GM23338 (cell line): ENCODE measurements at places on chromosomes 5 and 9. TPM values are rescaled to one million over a fixed set of nuclear protein-coding genes. Genes with fewer than 3 reads are reported as not detected.

The ANKRD18A gene
- total RNA-seq: 2.4 and 2.7 TPM in 2 replicates

GRCh38 chr5:76715736-76716455 lies at the start of gene F2R:
F2R (plus strand) TSS chr5:76716126; CDS start chr5:76716308, 182 bp downstream.
- peak; percentile 85 for DNase-seq
- H3K36me3 ChIP-seq: no peaks in the 10 kb centered on the region
- peaks cover 37% of the 10 kb centered on the region for H3K27me3 ChIP-seq
- H3K4me3 ChIP-seq: peak within 1 kb of the TSS; percentile 93
- H3K4me1 ChIP-seq: peaks cover 13% of the 10 kb centered on the region
- H3K27ac ChIP-seq: no peak within 1 kb of the TSS

DNA sequence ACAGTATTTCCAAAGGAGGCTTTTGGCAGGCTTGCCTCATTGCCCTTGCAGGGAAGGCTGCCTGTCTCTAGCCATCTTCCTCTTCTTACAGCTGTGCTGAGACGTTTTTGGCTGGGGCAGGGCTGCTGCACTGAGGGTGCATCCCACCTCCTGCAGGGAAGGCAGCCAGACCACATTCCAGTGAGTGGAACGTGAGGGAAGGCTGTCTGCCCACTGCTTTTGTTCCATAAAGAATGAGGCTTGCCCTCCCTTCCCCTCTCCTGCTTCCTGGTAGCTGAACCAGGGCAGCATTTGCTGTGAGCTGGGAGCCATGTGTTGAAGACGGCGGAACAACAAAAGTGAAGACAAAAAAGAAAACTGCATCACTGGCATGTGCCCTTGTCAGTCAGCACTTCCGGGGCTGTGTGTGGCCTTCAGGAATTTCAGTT lies 16.8 kb downstream of the MGAT1 start:
- H3K4me3 ChIP-seq: peak overlapping the region; percentile 37
- H3K4me1 ChIP-seq: peaks cover 29% of the 10 kb centered on the region
- no peaks in the 10 kb centered on the region for H3K27me3 ChIP-seq
- H3K27ac ChIP-seq: peak overlapping the region; percentile 95
- no peaks in the 10 kb centered on the region for H3K36me3 ChIP-seq
- DNase-seq: peak; percentile 91

GRCh38 chr5:133907075-133907474 lies 61.4 kb downstream of the C5orf15 start:
- no peaks in the 10 kb centered on the region for H3K36me3 ChIP-seq
- H3K27ac ChIP-seq: no peak overlapping the region
- H3K4me1 ChIP-seq: no peaks in the 10 kb centered on the region

DNA sequence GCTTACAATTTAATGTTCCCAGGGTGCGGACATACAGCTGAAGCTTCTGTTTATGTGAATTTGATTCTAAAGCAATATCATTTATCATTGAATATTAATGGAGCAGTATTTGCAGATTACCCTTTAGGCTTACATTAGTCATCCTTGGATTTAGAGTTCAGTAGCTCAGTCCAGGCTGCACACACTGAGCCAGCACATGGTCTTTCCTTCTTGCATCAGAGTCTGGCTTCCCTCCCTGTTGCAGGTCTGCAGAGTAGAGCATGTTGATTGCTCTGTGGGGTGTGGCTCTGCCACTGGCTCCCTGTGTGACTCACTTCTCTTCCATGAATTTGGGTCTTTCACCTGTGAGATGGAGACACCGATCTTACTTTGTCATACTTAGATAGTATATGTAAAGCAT lies 36.8 kb downstream of the NSG2 start:
- H3K27me3 ChIP-seq: no peaks in the 10 kb centered on the region
- no peak overlapping the region for H3K4me3 ChIP-seq
- H3K27ac ChIP-seq: no peak overlapping the region
- no peak for DNase-seq
- H3K4me1 ChIP-seq: no peaks in the 10 kb centered on the region
